T follicular helper cell (primary cell): ENCODE measurements at places on chromosomes 12 and 14.

GRCh38 chr12:60259225-60259624 lies 663.4 kb downstream of the SLC16A7 start:
- no peak for DNase-seq

DNA sequence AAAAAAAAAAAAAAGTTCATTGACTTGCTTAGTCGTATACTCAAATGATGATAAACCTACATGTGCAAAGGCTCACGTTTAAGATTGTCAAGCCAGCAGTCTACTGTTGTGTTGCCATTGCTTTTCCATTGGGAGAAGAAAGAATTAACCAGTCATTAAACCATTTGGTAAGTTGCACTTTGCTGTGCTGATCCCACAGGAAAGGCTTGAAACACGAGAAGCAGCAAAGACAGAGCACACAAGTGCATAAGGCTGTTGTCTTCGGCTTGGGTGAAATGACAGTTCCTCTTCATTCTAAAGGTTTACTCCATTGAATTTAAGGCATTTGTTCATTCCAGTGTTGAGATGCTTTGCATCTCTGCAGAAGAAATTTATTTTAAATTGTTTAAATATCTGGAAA lies 50.1 kb downstream of the ZC3H14 start:
- no peak for DNase-seq

DNA sequence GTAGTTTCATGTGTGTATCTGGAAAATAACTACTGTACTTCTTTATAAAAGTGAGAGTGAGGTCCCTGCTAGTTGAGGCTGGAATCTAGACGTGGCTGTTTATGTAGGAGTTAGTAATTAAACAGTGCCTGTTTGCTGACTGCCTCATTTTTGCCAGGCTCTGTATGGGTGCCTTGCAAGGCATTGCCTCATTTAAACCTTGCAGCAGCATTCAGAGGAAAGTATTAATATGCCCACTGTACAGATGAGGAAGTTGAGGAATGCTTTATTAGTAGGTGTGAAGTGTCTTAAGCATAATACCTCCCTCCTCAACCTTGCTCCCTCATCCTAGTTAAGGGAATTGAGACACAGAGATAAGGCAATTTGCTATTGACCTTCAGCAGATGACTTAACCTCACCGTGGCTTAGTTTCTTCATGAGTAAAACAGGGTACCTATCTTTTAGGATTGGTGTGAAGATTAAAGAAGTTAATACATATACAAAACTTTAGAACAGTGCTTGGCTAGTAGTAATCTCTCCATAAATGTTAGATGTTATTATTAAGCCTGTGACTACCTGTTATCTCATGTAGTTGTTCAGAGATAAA lies 28.7 kb downstream of the PPM1A start:
- no peak for DNase-seq

GRCh38 chr14:53538316-53538881 lies 385.3 kb upstream of the DDHD1 start:
- no peak for DNase-seq

- DNase-seq = no peak
Measured at GRCh38 chr14:99768381-99768780, 24.8 kb upstream of the EML1 start.

DNA sequence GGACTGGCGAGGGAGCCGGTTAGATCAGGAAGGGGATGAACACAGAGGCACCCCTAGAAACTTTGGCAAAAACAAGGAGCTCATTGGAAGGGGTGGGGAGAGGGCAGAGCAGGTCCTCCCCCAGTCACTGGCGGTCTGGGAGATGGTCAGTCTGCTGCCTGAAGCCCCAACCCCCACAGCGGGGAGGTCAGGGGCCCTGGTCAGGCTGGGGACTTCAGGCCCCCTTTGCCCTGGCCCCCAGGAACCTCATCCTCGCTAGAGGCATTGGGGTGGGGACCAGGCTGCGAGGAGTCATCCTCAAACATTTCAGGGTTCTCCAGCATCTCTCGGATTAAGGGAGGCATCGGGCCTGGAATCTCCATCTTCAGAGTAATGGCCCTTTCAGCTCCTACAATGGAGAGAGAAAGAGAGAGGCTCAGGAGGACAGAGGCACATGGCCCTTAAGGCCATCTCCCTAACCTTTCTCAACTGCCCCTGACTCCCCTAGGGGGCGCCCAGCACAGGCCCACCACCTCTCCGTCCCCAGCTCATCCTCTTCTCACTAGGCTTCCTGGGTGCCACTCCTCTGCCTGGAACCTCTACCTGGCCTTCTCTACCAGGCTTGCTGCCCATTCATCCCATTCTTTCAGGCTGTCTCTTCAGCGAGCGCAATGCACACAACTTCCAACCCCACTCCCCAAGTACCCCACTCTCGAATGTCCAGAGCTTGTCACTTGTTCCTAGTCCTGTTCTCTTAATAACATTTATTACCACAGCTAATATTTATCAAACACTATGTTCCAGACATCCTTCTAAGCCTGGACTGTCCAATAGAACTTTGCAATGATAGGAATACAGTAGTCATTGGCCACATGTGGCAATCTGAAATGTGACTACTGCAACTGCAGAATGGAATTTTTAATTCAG lies 4.7 kb upstream of the ITGB7 start:
- no peak for DNase-seq

- no peak for DNase-seq
Measured at GRCh38 chr12:70784042-70784668, 136.4 kb downstream of the PTPRR start.

- DNase-seq = no peak
Measured at GRCh38 chr14:42112108-42112507, 505.4 kb downstream of the LRFN5 start.

DNA sequence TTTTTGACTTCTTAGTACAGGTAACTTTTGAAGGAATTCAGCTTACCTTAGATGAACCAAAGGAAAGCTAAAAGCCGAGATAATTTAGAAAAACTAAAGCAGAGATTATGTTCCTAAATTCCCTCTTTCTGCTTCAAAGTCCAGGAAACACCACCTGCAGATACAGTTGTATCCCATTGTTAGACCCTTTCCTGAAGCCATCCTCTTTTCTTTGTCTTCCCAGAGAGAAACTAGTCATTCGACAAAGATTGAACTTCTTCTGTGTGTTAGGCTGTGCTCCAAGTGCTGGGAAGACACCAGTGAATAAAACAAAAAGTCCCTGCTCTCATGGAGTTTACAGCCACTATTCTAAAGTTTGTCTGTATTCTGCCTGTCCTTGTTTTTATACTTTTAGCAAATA lies 29.3 kb downstream of the PPM1A start:
- DNase-seq = no peak

DNA sequence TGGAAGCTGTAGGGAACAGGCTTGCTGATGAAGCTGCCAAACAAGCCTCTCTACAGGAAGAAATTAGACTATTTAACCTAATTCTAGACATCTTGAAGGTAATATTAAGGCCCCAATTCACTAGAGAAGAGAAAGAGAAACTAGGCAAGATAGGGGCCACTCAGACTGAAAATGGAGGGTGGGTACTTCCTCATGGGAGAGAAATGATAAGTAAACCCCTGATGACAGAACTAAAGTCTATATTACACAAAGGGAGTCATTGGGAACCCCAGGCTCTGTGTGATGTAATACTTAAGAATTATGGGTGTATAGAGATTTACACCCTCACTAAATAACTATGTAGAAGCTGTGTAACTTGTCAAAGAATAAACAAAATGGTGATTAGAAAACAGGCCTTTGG lies 64.3 kb downstream of the APOBEC1 start:
- no peak for DNase-seq

DNA sequence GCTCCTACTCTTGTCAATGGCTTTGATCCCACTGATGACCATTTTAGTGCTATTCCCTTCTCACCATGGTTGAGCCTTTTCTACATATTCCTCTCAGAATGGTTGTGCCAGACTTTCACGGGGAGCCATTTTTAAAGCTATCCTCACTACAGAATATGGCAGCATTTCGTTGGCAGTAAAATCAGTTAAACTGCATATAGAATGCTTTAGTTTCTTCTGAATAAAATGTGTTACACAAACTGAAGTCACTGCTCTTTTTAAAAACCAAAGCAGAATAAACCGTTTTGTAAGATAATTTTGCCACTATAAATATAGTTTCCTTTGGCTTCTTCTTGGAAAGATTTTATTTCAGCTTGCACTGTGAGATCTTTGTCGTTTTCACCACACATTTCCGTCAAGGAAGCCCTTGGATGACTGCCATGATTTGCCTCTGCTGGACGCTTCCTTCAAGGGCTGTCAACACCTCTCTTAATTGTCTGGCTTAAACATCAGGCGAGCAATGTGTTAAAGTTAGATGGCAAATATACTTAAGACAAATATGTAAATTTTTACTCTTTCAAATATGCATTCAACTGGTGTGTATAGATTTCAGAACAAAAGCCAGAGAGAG lies 624.2 kb downstream of the DIO2 start:
- no peak for DNase-seq

- no peak for DNase-seq
Measured at GRCh38 chr12:30457621-30458289, 237.9 kb downstream of the IPO8 start.

- DNase-seq = no peak
Measured at GRCh38 chr12:13167226-13167625, 29.3 kb upstream of the EMP1 start.

GRCh38 chr12:83349907-83350611 lies 663.4 kb downstream of the TMTC2 start:
- no peak for DNase-seq

- no peak for DNase-seq
Measured at GRCh38 chr14:90624227-90624626, 192.0 kb downstream of the TTC7B start.

GRCh38 chr12:128852885-128853599 lies at the start of gene GLT1D1:
TSS of gene GLT1D1 (plus strand) at chr12:128853478. CDS start at chr12:128853582, 104 bp downstream.
- DNase-seq = no peak

GRCh38 chr14:99035712-99036610 lies 236.0 kb downstream of the BCL11B start:
- DNase-seq = no peak

- DNase-seq = no peak
Measured at GRCh38 chr12:131543040-131543439, 167.8 kb upstream of the SFSWAP start.

GRCh38 chr12:81722004-81722403 lies 37.1 kb downstream of the PPFIA2 start:
- DNase-seq = no peak

DNA sequence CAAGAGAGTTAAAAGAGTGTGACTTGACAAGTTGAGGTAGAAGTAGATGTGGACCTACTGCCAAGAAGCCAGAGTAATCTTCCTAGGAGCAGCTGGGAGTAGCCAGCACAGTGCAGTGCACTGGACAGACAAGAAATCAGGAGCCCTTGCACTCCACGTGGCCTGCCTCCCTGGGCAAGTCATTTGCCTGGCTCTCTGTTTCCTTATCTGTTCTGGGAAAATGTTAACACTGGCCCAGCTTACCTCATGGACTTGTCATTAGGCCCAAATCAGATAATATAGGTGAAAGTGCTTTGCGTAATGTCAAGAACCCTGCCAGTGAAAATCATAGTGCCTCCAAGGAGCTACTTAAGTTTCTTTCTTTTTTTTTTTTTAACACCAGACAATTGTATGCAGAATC lies 19.2 kb downstream of the SLC7A8 start:
- no peak for DNase-seq

GRCh38 chr12:97260786-97261185 lies 201.8 kb upstream of the RMST start:
- no peak for DNase-seq

DNA sequence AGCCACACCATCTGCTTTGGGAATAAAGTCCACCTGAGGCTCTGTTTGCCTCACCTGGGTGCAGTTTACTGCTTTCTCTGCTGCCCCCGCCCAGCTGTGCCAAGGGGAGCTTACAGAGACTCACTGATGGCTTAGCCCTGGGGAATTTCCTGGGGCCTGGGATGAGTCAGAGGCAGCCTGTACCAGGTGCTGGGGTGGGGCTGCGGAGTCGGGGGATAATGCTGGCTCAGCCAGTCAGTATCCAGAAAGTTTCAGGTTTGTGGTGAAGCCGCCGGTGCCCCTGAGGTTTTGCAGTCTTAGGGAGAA lies 22.3 kb downstream of the PLEKHG3 start:
- DNase-seq = no peak

GRCh38 chr12:93778306-93778705 lies 101.1 kb downstream of the CRADD start:
- DNase-seq = no peak

DNA sequence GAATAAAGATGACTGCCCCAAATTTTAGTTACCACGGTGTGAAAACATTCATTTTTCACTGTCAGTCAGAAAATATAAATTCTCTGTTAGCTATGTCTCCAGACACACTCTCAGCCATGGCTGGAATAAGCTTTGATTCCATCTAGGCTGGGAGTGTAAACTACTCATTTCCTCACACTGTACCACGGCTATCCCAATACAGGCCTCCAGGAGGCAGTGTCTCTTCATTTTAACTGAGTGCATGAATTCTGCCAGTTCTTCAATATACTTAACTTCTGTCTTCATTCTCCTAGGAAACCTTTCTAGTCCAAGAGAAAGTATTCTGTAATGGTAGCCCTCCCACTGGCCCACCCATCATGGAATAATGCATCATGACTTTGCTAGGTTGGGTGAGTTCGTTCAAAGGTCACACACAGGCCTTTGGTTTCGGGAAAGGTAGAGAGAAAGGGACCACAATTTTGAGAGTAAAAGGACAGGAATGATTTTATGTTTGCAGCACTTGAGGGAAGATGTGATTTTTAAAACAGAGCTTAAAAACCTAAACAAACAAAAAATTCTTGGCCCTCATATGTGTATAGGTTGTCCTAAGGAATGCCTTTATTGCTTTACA lies 381.1 kb downstream of the SEC23A start:
- DNase-seq = no peak

GRCh38 chr14:64689289-64689688 lies 14.9 kb upstream of the PLEKHG3 start:
- DNase-seq = no peak

GRCh38 chr14:79496701-79497100 lies 714.6 kb downstream of the DIO2 start:
- DNase-seq = no peak

- no peak for DNase-seq
Measured at GRCh38 chr12:72774023-72774422, 501.9 kb downstream of the TRHDE start.

DNA sequence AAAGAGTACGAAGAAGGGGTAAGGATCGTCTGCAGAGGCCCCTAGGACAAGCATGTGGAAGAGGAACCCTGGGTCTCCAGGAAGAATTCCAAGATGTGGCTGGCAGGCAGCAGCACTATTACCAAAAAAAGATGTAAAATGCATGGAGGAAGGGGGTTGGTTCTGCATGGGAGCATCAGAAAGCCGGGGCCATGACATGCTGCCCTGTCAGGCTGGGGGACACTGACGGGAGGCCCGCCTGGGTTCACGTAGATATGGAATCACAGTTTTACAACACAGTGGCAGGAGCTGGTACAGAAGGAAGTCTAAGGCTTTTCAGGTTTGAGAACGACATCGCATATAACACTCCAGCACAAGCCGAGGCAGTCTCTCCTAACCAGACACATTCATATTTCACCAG lies 150.0 kb upstream of the GSC start:
- DNase-seq = no peak

DNA sequence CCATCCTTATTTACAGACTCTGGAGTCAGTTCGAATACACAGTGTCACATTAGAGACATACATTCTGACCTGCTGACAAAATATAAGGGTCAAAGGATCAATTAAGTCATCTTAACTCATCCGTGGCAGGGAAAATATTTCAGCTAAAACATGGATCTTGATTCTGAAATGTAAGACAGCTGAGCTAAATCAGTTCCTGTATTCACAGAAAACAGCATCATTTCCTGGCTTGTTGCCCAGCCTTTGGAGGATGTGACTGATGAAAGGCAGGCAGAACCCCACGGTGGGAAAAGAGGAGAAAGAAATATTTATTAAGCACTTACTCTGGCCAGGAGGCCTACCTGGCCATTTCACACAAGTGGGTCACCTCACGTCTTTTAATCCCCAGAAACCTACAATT lies 101.9 kb downstream of the GAS2L3 start:
- DNase-seq = no peak
